ENCODE measurements at places on chromosomes 1 and 21.

DNA sequence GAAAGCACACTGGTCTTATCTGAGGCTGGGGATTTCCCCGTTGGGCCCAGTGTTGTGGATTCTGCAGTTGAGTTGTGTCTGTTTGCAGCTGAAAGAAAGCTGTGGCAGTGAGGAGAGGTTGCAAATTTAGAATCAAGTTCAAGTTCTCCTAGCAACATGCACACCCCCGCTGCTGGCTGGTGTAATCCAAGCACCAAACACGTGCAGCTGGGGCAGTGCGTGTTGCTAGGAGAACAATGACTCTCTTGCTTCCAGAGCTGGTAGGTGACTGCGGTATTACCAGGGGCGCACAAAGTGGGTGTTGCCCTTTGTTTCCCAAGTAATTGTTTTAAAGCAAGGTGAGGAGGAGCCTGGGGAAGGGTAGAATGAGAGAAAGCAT lies 91.5 kb downstream of the IER5 start:
- DNase-seq: no peak

DNA sequence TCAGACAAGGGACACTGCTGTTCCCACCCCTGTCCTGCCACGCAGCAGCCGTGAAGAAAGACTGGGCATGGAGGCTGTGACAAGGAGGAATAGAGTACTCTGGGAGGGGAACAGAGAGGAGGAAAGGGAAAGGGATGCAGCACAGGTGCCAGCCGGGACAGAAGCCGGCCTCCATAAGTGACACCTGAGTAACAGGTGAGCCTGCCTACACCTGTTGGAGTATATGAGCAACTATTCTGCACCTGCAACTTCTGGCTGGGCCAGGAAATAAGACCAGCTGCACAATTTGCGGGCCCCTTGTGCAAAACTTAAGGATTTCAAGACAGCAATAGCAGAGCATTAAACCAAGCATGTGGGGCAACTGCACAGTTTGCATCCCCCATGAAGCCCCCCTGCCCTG lies 72.5 kb upstream of the GOLT1A start:
- DNase-seq: no peak

- no peak for DNase-seq
Observed at GRCh38 chr1:65825741-65826140, 33.0 kb downstream of the PDE4B start.

DNA sequence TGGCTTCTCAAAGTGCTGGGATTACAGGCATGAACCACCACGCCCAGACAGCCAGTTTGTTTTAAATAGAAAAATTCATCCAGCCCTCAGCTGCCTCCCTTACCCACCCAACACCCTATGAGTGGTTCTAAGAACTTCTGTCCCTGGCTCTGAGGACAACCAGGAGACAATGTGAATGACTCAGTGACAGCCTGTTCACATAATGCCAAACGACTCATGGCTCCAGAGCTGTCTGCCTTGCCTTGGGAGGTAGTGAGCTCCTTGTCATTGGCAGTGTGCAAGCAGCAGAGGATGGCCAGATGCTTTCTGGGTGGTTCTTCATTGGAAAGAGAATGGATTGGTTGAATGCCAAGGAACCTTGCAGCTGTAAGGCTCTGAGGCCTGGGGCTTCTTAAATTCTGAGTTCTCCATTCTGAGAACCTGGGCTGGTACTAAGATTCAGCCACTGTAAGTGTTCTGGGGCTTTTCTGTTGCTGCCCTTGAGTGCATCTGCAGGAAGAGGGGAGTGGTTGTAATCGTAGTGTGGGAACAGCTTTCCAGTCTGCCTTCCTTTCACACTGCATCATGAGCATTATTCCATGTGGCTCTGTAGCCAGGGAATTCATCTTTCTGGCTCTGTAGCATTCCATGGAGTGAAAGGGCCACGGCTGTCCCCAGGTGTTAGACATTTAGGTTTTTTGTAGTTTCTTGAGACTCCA lies 5.8 kb downstream of the SERINC2 start:
- no peak for DNase-seq
